Stimulated activated CD8-positive, alpha-beta memory T cell treated with anti-CD3 and anti-CD28 coated beads, Interleukin-4, amount 100 ng/mL, for 1 hour (primary cell): ENCODE measurements at places on chromosomes 12 and 14.

DNA sequence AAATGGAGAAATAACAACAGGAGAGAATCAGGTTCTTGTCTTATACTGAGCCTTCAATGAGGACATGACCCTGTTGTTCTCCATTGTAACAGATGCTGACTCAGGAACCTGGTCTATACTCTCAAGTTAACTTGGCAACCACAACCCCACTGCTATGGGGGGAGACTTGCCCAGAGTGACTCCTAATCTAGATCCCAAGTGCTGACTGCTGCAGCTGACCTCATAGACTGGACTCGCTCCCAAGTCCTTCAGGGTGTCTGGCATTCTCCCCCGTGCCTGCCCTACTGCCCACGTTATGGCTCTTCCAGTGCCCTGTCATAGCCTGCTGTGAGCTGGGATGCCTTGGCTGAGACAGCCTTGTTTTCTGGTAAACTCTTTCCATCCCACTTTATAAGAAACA is 37.1 kb downstream of the NID2 start:
- DNase-seq, result no peak

GRCh38 chr14:99463974-99464373 is 16.7 kb downstream of the SETD3 start:
- no peak for DNase-seq

DNA sequence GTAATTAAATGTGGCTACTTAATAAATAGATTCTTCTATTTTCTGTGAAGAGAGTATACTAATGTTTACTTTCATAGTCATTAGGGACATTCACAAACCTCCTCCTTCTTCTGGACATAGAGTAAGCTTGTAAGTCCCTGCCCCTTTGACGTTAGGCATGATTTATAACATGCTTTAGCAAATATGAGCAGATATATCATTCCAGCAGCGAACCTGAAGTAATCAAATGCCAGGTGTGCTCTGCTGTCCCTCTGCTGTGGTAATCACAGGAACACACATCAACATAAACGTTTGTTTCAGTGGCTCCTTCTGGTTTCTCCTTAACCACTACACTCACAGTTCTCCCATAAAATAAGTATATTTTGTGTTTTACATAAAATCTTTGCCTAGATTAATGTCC is 961.8 kb downstream of the FLRT2 start:
- DNase-seq, result no peak

GRCh38 chr12:116759783-116760621 is 21.9 kb downstream of the RNFT2 start:
- DNase-seq, result no peak

DNA sequence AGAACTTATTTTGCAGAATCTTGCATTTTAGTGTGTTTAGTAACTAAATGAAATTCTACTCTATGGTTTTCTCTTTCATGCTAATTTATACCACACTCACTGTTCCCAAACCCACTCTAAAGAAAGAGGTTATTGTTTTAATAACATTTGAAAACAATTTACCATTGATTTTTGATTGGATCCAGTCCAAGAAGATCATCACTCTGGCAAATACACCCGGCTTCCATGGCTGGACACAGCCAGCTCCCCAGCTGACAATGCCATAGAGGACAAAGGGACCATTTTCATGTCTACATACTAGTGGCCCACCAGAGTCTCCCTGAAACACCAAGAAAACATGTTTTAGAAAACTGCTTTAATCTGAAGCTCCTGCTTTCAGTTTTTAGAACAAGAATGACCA is 42.4 kb downstream of the OVCH1 start:
- DNase-seq, result no peak

GRCh38 chr12:81558031-81558430 is 201.1 kb downstream of the PPFIA2 start:
- DNase-seq, result no peak

- DNase-seq, result peak; percentile 77
Measured at GRCh38 chr14:74608959-74609611, 3.0 kb downstream of the LTBP2 start.

GRCh38 chr12:29609431-29610215 is 112.1 kb upstream of the OVCH1 start:
- no peak for DNase-seq

- DNase-seq, result no peak
Measured at GRCh38 chr12:24979976-24980730, 31.3 kb upstream of the BCAT1 start.

- DNase-seq, result no peak
Measured at GRCh38 chr12:10015450-10015849, 5.0 kb downstream of the CLEC12B start.
